ENCODE measurements at places on chromosomes 3 and 15. TPM values are rescaled to one million over a fixed set of nuclear protein-coding genes. Genes with fewer than 3 reads are reported as not detected.

The ZWILCH gene
- 23.3 TPM for total RNA-seq

The P2RY13 gene
- not detected for total RNA-seq

The COL7A1 gene
- 38.4 TPM for total RNA-seq

The CD200 gene
- 42.1 TPM for total RNA-seq

The MKRN3 gene
- 0.24 TPM for total RNA-seq

The MEIS2 gene
- 143 TPM for total RNA-seq

The NLGN1 gene
- 5.7 TPM for total RNA-seq

The FEZF2 gene
- total RNA-seq, result not detected

The CGNL1 gene
- 40.4 TPM for total RNA-seq

The THRB gene
- 28.4 TPM for total RNA-seq

The LTF gene
- 0.33 TPM for total RNA-seq

DNA sequence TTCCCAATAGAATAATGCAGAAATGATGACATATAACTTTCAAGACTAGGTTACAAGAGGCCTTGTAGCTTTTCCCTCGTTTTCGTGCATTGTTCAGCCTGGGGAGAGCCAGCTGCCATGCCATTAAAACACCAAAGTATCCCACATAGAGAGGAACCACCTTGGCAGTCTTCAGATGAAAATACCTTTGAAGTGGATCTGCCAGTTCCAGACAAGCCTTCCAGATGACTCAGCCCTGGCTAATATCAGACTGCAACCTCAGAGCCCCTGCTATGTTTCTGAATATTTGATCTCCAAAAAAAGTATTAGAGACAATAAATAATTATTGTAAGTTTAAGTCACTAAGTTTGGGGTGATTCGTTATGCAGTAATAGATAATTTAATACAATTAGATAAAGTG, 294.3 kb upstream of the GBE1 start:
- no peak overlapping the region for H3K27ac ChIP-seq
- H3K4me3 ChIP-seq, result no peak overlapping the region
- DNase-seq, result no peak
- no peaks in the 10 kb centered on the region for H3K4me1 ChIP-seq
- H3K36me3 ChIP-seq, result no peaks in the 10 kb centered on the region

- peaks cover 51% of the 10 kb centered on the region for H3K27me3 ChIP-seq
- no peak for DNase-seq
- H3K4me1 ChIP-seq, result peaks cover 6% of the 10 kb centered on the region
- H3K27ac ChIP-seq, result no peak overlapping the region
- H3K36me3 ChIP-seq, result no peaks in the 10 kb centered on the region
- no peak overlapping the region for H3K4me3 ChIP-seq
Measured at GRCh38 chr15:101025896-101026631, 106.9 kb downstream of the LRRK1 start.

DNA sequence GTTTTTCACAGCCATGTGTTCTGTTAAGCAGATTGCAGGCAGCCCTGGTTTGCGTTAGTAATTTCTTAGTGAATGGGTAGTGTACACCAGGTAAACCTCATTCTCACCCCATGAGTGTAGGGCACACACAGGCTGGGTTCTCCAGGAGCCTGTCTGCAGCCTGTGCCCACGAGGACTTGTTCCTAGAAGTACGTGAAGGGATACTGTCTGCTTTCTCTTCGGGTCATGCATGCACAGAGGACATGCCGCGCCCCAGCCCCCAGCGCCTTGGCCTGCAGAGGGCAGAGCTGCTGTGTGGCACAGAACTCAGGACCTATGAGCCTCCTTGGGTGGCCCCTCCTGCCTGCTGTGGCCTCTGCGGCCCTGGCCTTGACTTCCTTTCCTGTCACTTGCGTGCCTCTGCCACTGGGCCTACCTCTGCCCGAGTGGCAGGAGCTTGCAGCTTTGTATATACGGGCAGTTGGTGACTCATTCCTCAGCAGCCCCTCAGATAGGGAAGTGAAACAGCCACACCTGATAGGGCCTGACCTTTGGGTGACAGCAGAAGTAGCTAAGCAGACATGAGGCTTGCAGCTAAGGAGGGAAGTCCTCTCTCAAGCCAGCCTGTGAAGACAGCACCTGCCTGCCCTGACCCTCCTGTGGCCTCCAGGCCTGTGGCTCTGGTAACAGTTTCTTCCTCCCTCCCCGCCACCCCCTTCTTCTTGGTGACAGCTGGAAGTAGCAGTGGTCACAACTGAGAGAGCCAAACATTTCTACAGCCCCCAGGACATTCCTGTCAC, 19.5 kb downstream of the PPCDC start:
- peak overlapping the region; percentile 86 for H3K27ac ChIP-seq
- no peak overlapping the region for H3K4me3 ChIP-seq
- no peaks in the 10 kb centered on the region for H3K27me3 ChIP-seq

- H3K27me3 ChIP-seq, result no peaks in the 10 kb centered on the region
- no peak overlapping the region for H3K27ac ChIP-seq
- no peaks in the 10 kb centered on the region for H3K4me1 ChIP-seq
- H3K36me3 ChIP-seq, result no peaks in the 10 kb centered on the region
Measured at GRCh38 chr3:61862614-61863289, 301.4 kb downstream of the PTPRG start.

- no peak overlapping the region for H3K27ac ChIP-seq
- peaks cover 12% of the 10 kb centered on the region for H3K27me3 ChIP-seq
- H3K4me3 ChIP-seq, result no peak overlapping the region
- H3K4me1 ChIP-seq, result no peaks in the 10 kb centered on the region
Measured at GRCh38 chr3:127865941-127866340, 43.6 kb upstream of the MGLL start.

DNA sequence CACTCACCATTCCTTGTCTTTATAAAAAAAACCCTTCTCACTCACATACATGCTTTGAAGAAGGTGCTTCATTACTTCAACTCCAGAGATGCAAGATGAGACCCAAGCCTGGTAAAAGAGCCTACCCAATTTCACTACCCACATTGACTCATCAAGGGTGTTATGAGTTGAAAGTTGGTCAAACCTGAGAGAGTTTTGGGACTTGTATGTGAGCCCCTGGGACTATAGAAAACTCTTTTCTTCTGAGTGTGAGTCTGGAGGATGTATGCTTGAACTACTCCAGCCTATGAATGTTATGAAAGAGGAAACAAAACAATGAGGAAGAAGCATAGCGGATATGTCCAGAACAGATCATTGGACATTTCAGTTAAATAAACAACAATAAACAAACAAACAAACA, 106.5 kb upstream of the SATB1 start:
- DNase-seq, result no peak
- no peaks in the 10 kb centered on the region for H3K36me3 ChIP-seq
- no peak overlapping the region for H3K4me3 ChIP-seq
- H3K27me3 ChIP-seq, result no peaks in the 10 kb centered on the region
- H3K27ac ChIP-seq, result no peak overlapping the region

- H3K4me3 ChIP-seq, result no peak overlapping the region
- no peaks in the 10 kb centered on the region for H3K4me1 ChIP-seq
- no peaks in the 10 kb centered on the region for H3K36me3 ChIP-seq
Measured at GRCh38 chr3:106078635-106079034, 209.8 kb upstream of the CBLB start.

DNA sequence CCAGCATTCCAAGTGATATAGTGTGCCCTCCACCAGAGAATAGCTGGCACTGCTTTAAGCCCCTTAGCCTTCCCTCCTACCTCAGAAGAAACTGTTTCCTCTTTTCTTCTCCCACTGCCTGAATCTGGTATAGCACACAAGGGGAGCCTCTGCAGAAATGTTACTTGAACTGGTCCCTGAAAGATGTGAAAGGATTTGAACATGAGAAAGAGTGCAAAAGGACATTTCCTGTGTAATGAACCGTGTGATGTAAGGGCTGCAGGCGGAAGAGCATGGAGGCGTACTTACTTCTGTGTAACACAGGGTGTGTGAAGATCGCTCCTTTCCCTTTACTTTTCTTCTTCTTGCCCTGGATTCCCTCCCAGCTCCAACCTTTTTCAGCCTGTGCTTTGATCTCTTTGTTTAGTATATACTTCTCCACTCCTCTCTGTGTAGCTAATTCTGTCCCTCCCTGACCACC, 8.4 kb downstream of the TMOD3 start:
- peaks cover 9% of the 10 kb centered on the region for H3K4me1 ChIP-seq
- H3K27me3 ChIP-seq, result no peaks in the 10 kb centered on the region
- peak overlapping the region; percentile 30 for H3K27ac ChIP-seq
- no peak for DNase-seq
- H3K4me3 ChIP-seq, result no peak overlapping the region

- no peak overlapping the region for H3K4me3 ChIP-seq
- no peak overlapping the region for H3K27ac ChIP-seq
- H3K4me1 ChIP-seq, result peaks cover 14% of the 10 kb centered on the region
Measured at GRCh38 chr15:85685356-85685755, 109.4 kb downstream of the KLHL25 start.

- H3K4me3 ChIP-seq, result no peak overlapping the region
- peaks cover 47% of the 10 kb centered on the region for H3K36me3 ChIP-seq
- no peaks in the 10 kb centered on the region for H3K4me1 ChIP-seq
- no peaks in the 10 kb centered on the region for H3K27me3 ChIP-seq
- H3K27ac ChIP-seq, result no peak overlapping the region
Measured at GRCh38 chr3:183073839-183074238, 25.5 kb downstream of the MCCC1 start.

GRCh38 chr15:61499376-61499775, 270.3 kb upstream of the RORA start:
- no peaks in the 10 kb centered on the region for H3K36me3 ChIP-seq
- H3K4me1 ChIP-seq, result peaks cover 18% of the 10 kb centered on the region

DNA sequence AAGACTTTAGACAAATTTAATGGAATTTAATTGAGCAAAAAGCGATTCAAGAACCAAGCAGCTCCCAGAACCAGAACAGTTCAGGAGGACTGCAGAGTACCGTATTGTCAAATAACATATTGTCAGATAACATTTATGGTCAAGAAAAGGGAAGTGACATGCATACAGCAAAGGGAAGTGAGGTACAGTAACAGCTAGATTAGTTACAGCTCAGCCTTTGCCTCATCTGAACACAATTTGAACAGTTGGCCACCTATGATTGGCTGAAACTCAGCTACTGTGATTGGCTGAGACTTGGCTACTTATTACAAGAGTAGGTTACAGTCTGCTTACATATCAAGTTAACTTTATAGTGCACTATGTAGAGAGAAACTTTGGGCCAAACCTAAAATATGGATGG, 21.9 kb downstream of the ZFAND6 start:
- H3K4me1 ChIP-seq, result peaks cover 15% of the 10 kb centered on the region
- DNase-seq, result no peak
- H3K27ac ChIP-seq, result no peak overlapping the region
- H3K36me3 ChIP-seq, result peaks cover 2% of the 10 kb centered on the region
- H3K27me3 ChIP-seq, result no peaks in the 10 kb centered on the region

DNA sequence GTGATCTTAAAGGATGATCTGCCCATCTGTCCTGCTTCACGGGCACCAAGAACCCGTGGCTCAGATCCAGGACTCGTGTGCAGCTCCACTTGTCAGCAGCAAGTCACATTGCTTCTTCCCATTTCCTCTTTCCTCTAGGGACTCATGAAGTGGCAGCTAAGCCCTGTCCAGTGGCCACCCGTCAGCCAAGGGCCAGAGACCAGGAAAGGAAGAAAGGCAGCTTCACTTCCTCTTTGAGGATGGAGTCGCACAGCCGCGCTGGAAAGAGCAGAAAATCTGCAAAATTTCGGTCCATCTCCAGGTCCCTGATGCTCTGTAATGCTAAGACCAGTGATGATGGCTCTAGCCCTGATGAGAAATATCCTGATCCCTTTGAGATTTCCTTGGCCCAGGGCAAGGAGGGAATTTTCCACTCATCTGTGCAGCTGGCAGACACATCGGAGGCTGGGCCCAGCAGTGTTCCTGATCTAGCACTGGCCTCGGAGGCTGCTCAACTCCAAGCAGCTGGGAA, 28.5 kb downstream of the IL16 start:
- peaks cover 19% of the 10 kb centered on the region for H3K27me3 ChIP-seq
- DNase-seq, result no peak
- no peaks in the 10 kb centered on the region for H3K36me3 ChIP-seq
- no peaks in the 10 kb centered on the region for H3K4me1 ChIP-seq
- no peak overlapping the region for H3K4me3 ChIP-seq

DNA sequence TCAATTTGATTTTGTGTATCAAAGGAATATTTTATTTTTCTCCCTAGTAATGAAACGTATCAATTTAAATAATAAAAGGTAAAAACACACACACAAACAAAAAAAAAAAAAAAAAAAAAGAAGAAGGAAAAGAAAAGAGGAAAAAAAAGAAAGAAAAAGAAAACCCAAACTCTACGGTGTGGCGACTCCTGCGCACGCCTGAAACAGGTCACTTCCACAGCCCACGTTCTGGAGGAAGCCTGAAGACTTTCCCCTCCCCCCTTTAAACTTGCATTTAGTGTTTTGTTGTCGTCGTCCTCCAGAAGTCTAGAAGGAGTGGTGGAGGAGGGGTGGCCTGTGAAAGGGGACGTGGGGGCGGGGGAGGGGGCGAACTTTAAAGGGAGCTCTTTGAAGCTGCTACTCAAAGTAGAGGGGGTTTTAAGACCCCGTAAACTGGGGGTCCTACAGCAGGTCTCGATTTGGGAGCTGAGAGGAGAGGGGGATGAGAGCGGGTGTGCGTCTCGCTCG, 2.3 kb upstream of the TLE3 start:
- peaks cover 1% of the 10 kb centered on the region for H3K36me3 ChIP-seq
- peak overlapping the region; percentile 100 for H3K27ac ChIP-seq
- peak overlapping the region; percentile 94 for H3K4me3 ChIP-seq
- no peak for DNase-seq
- H3K27me3 ChIP-seq, result peaks cover 6% of the 10 kb centered on the region

- no peak overlapping the region for H3K4me3 ChIP-seq
- H3K27ac ChIP-seq, result no peak overlapping the region
- peaks cover 25% of the 10 kb centered on the region for H3K27me3 ChIP-seq
Measured at GRCh38 chr3:188021041-188021440, 132.9 kb upstream of the LPP start.

DNA sequence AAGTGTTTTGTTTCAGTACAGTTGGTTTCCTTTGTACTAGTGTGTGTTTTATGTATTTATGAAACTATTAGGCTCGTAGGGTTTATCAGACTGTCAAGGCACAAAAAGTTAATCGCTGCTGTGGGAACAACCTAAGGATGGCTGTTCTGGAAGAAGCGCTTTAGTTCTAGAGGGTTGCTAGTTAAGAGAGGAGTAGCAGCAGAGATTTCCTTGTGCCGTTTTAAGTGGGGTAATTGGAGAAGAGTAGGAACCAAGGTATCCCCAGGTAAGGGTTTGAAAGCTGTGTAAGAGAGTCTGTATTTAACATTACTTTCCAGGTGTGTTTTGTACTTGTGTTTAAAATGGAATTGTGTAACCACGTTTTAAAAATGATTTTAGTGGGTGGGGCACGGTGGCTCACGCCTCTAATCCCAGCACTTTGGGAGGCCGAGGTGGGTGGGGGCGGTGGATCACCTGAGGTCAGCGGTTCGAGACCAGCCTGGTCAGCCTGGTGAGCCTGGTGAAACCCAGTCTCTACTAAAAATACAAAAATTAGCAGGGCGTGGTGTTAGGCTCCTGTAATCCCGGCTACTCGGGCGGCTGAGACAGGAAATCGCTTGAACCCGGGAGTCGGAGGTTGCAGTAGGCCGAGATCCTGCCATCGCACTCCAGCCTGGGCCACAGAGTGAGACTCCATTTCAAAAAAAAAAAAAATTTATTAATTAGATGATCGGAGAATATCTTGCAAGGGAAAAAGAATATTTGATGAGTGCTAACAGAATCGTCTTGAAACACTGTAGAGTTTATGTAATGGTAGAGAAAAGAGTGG, 2.6 kb downstream of the MORF4L1 start:
- H3K36me3 ChIP-seq, result peaks cover 3% of the 10 kb centered on the region
- H3K4me1 ChIP-seq, result peaks cover 33% of the 10 kb centered on the region
- no peak for DNase-seq
- peak overlapping the region; percentile 100 for H3K4me3 ChIP-seq
- H3K27ac ChIP-seq, result peak overlapping the region; percentile 100
- no peaks in the 10 kb centered on the region for H3K27me3 ChIP-seq
